ENCODE measurements at places on chromosomes 5 and 9.

GRCh38 chr5:119532637-119533036, 80.3 kb downstream of the HSD17B4 start:
- no peak for DNase-seq

- DNase-seq: no peak
These were observed 1014.6 kb downstream of the DTWD2 start for GRCh38 chr5:117973785-117974184.

- peak; percentile 57 for DNase-seq
These were observed 115.3 kb downstream of the GDNF start for GRCh38 chr5:37724395-37725125.

GRCh38 chr5:145855763-145856267, 17.0 kb downstream of the GRXCR2 start:
- DNase-seq: no peak

DNA sequence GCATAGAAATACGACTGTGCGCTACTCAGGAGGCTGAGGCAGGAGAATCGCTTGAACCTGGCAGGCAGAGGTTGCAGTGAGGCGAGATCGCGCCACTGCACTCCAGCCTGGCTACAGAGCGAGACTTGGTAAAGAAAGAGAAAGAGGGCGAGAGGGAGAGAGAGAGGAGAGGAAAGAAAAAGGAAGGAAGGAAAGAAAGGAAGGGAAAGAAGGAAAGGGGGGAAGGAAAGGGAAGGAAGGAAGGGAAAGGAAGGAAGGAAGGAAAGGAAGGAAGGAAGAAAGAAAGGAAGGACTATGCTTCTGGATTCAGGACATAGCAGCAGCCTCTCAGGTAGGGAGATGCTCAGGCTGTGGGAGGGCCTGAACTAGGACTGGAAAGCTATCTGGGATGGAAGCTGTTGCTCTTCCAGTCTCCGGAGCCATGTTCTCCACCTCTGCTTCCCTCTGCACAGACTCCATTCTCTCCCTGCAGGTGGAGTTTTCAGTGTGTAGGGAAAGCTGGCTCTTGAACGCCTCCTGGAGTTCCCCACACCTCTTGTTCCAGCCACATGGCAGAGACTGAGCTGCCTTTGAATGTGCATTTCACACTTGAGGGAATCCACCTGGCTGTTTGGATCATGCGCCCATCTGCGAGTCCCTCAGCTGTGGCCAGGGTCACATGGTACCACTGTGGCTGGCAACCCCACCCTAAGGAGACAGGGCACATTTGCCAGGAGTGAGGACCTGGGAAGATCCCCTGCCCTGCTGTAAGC, 9.1 kb downstream of the SWI5 start:
- no peak for DNase-seq

DNA sequence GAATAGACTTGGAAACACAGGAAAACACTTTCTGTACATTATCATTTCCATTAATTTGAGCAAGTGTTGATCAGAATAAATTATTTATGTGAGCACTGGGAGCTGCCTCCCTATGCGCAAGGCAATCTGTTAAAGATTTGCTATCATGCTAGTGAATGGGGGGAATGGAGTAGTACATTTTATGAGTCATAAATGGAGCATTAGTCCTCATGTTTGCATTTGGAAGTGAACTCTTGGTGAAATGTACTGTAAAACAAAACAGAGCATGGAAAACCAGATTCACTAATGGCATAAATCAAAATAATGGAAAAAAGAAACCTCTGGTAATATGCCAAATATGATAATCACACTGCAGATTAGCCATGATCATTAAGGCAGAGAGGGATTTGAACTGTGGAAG, 40.5 kb upstream of the TMC1 start:
- no peak for DNase-seq

- DNase-seq: no peak
These were observed 3.7 kb upstream of the CDC23 start for GRCh38 chr5:138216799-138217198.

DNA sequence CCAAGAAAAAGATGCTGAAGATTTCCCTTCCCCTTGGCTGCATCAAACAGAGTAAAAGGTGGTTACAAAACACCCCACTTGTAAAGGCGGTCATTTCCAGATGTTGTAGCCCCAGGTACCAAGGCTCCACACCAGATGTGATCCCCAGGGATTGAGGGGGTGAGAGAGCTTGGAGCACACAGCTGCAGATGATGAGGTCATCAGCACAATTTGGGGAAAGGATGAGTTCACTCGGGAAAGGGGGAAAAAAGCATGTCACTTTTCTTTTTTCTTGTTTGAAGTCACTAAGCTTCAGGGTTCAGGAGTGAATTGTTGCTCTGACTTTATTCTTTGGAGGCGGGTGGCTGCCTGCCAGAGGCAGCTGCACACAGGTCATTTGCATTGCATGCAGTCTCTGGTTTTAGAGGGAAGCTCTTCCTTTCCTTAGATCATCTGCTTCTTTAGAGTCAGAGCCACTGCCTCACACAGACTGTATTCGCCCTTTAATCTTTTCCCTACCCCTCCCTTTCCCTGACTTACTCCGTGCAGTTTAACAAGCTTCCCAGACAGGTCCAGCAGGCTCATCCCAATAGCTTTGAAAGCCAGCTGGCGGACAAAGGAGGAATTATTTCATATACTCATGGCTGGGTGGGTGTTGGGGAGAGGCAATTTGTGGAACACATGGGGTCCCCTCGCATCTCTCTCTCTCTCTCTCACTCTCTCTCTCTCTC, 409.3 kb upstream of the SLC24A2 start:
- DNase-seq: no peak

- no peak for DNase-seq
These were observed 85.7 kb downstream of the STK10 start for GRCh38 chr5:172102218-172102870.

GRCh38 chr5:145980718-145981117, 44.3 kb downstream of the SH3RF2 start:
- no peak for DNase-seq

- DNase-seq: no peak
These were observed 62.1 kb downstream of the PAX5 start for GRCh38 chr9:36971935-36972488.

Data from HS-27A (cell line).